Activated CD8-positive, alpha-beta memory T cell treated with anti-CD3 and anti-CD28 coated beads for 1 hour (primary cell): ENCODE measurements at places on chromosomes 4 and X.

GRCh38 chr4:95272036-95272435, 276.7 kb downstream of the UNC5C start:
- DNase-seq = no peak

DNA sequence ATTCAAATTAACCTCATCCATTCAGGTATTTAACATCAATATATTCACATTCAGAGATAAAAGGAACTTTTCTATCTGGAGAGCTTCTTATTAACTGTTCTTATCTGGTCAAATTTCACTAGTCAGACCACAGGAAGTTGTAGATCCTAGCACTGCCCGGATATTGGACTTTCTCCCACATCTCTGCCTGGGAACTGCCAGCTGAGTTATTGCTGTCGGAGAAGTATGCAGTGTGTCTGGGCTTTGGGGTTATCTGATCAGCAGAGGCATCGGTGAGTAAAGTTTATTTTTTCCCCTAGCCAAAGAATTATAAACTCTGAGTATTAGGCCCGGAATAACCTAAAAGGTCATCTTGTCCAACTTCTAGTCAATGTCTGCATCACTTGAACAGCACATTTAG, 45.1 kb downstream of the OR13H1 start:
- DNase-seq = no peak

DNA sequence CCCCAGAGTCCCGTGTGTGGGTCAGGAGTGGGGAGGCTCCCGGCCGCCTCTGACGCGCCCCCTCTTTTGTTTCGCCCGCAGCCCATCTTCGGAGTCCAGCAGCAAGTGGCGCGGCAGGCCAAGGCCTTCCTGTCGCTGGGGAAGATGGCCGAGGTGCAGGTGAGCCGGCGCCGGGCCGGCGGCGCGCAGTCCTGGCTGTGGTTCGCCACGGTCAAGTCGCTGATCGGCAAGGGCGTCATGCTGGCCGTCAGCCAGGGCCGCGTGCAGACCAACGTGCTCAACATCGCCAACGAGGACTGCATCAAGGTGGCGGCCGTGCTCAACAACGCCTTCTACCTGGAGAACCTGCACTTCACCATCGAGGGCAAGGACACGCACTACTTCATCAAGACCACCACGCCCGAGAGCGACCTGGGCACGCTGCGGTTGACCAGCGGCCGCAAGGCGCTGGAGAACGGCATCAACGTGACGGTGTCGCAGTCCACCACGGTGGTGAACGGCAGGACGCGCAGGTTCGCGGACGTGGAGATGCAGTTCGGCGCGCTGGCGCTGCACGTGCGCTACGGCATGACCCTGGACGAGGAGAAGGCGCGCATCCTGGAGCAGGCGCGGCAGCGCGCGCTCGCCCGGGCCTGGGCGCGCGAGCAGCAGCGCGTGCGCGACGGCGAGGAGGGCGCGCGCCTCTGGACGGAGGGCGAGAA, 117.5 kb downstream of the DCTD start:
- DNase-seq = no peak

GRCh38 chrX:15511563-15511962, 11.0 kb downstream of the BMX start:
- DNase-seq = no peak

DNA sequence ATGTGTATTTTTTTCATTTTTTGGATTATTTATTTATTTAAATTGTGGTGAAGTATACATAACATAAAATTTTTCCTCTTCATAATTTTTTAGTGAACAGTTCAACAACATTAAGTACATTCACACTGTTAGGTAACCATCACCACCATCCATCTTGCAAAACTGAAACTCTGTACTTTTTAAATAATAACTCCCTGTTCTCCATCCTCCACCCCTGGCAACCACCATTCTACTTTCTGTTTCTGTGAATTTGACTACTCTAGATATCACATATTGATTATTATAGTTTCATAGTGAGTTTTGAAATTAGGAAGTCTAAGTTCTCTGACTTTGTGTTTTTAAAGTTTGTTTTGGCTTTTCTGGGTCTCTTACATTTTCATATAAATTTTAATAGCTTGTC, 89.3 kb upstream of the STX18 start:
- no peak for DNase-seq
